ENCODE measurements at places on chromosomes 7 and 10.

DNA sequence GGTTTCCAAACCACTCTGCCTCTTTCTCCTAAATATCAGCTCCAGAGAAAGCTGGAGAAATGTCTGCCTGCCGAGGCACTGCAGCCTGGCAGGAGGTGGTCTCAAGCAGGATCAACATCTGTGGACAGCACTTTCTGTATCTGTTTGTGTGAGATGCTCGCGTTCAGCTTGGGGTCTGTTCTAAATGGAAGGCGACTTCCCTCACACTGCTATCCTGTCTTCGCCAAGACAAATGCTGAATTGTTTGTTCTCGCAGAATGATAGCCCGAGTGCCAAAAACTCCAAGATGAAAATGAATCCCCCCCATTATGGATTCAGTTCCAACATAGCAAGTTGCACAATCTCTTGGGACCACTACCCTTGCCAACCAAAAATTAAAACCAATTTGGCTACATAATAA is 72.2 kb upstream of the PALS2 start:
- DNase-seq = no peak

GRCh38 chr7:14201353-14201752 is 211.9 kb upstream of the ETV1 start:
- no peak for DNase-seq

GRCh38 chr10:20040012-20040411 is 223.8 kb downstream of the PLXDC2 start:
- DNase-seq = no peak

- DNase-seq = no peak
These were observed 80.9 kb upstream of the VWC2 start for GRCh38 chr7:49692516-49692915.

- DNase-seq = no peak
These were observed 5.5 kb downstream of the LFNG start for GRCh38 chr7:2524808-2525657.

DNA sequence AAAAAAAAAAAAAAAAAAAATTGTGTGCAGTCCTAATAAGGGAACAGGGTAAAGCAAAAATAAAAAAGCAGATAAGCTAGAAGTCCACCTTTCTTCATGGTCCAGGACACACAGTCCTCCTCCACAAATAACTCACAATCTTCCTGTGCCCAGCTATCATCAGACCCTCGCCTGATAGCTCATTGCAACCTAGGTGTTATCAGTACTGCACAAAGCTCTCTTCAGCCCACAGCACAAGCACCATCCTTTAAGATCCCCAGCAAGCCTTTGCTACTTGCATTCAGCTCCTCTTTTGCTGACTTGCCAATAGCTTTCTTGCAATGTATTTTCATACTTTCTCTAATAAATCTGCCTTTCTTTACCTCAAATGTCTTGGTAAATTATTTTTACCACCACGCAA is 5.0 kb downstream of the NDUFA5 start:
- DNase-seq = no peak

GRCh38 chr7:70741666-70742065 is 390.3 kb upstream of the GALNT17 start:
- DNase-seq = no peak

GRCh38 chr7:103113164-103113563 is 35.7 kb downstream of the NAPEPLD start:
- peak; percentile 65 for DNase-seq

- DNase-seq = peak; percentile 57
These were observed 95.7 kb upstream of the PALS2 start for GRCh38 chr7:24477398-24478136.

GRCh38 chr7:105013221-105013815 is 687 bp upstream of the KMT2E start:
- DNase-seq = peak; percentile 96

DNA sequence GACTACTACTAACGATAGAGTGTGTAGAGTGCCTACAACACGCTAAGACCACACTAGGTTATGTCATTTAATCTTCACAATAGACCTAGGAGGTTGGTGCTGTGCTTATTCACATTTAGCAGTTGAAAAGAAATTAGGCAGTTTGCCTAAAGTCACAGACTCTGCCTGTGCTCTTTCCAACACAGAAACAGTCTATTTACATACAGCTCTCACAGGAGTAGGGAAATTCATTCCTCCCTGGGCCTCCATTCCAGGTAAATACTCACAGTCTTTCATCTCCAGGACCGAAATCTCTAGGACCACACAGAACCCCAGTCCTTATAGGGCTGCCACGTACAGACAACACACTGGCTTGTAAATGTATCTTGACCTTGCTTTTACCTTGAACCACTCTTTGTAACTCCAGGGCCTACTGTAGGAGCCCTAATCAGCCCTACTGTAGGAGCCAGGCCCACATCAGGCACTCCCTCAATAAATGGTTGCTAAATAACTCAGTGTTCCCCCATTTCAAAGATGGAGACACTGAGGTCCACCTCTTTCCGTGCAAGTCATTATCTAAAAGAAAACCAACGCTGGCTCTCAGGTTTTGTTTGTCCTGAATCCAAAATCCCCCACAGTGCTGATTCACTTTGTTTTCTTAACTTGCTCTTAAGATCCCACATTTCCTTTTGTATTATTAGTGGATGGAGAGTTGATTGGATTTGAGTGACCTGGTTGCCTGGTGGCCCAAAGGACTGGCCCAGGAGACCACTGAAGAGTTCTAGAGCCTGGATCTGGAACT is 146.9 kb downstream of the KCNMA1 start:
- no peak for DNase-seq
